Endothelial cell (in vitro differentiated cells): ENCODE measurements at places on chromosomes 7 and 10.

- peak; percentile 67 for DNase-seq
These were observed 33.1 kb upstream of the NEUROD6 start for GRCh38 chr7:31373337-31374289.

DNA sequence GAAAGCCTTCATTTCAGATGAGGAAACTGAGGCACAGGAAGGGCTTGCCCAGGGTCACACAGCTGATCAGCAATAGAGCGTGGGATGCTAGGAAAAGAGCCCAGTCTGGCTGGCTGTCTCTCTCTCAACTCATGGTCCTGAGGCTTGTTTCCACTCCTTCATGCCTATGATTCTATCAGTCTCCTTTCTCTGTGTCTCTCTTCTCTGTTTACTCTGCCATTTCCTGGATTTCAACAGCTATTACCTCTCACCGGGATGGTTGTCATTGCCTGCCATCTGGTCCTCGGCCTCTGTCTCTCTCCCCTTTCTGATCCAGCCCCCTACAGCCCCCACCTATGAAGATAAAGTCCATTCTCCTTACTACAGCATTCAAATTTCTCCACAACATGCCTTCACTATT is 93.3 kb upstream of the AGBL3 start:
- no peak for DNase-seq

GRCh38 chr7:138429577-138430250 is 30.3 kb upstream of the TRIM24 start:
- no peak for DNase-seq

GRCh38 chr7:86867163-86867762 is 192.2 kb downstream of the ELAPOR2 start:
- no peak for DNase-seq

DNA sequence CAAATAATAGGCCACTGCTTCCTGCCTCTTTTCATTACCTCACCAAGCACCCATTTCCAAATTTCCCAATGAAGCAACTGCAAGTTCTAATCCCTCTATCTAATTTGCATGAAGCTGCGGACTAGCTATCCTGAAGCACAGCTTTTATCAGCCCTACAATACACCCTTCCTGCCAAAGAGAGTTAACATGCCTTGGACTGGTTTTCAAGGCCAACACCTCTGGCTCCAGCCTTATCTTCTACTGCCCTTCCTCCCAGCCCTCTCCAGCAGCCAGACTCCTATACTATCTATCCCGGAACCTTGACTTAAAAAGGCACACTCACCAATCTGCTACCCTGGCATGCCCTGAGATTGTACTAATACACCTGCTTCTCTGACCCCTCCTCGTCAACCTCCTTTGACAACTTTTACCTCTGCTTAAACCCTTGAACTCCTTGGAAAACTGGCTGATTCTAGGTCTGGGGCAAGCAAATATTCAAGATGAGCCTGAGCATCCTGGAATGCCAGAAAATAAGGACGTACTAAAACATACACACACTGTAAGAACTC is 73.4 kb downstream of the SGMS1 start:
- no peak for DNase-seq

- DNase-seq: no peak
These were observed 725.2 kb upstream of the CELF2 start for GRCh38 chr10:10292501-10292900.

- peak; percentile 66 for DNase-seq
These were observed 5.1 kb upstream of the EMX2 start for GRCh38 chr10:117537436-117537903.

- DNase-seq: no peak
These were observed 50.8 kb downstream of the CYTH3 start for GRCh38 chr7:6221340-6222319.

- no peak for DNase-seq
These were observed 94.8 kb downstream of the KIAA1217 start for GRCh38 chr10:24303522-24304310.

DNA sequence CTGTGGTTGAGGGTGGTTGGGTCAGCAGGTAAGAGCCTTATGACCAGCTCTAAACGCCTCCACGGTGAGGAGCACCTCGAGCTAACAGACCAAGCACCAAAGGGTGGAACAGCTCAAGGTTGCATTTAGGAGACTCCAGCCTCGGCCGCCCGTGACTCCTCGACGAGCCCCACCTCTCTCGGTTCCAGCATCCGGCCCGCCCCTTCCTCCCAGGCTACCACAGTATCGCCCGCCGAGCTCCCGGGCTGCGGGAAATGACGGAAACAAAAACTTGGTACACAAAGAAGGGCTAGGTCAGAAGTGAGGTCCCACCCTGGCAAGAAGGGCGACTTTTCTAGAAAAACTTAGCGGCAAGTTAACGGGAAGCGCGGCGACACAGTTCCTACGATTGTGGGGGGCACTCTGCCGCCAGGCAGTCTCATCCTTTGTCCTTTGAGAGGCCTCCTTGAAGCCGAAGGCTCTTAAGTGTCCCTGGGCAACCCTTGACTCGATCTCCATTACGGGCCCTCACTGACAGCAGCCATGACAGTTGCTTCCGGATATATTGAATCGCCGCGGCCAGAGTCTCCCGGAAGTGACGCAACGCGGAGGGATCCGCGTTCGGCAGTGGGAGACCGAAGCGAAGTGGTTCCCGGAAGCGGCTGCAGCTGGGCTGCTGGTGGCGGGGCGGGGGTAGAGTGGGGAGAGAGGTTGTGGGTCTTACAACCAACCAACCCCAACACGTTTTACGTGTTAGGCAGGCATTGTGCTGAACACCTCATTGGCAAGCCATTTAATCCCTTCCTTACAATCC is 40.2 kb upstream of the ZNF518A start:
- peak; percentile 87 for DNase-seq

DNA sequence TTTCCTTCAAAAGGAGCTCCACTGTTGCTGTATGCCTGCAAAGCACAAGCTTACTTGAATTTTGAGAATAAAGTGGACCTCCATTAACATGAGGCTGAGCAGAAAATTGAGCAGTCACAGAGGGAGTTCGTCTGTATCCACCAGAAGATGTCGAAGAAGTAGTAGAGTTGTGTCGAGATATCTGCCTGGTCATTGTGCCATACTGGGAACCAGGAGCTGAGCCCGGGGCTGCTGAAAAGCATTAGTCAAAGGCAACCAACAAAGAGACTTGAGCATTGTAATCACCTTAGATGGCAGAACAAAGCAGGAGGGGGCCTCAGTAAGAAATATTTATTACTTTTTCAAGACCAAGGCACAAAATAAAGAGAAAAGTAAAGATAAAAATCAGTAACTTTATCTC is 61.5 kb downstream of the PDSS1 start:
- DNase-seq: no peak

DNA sequence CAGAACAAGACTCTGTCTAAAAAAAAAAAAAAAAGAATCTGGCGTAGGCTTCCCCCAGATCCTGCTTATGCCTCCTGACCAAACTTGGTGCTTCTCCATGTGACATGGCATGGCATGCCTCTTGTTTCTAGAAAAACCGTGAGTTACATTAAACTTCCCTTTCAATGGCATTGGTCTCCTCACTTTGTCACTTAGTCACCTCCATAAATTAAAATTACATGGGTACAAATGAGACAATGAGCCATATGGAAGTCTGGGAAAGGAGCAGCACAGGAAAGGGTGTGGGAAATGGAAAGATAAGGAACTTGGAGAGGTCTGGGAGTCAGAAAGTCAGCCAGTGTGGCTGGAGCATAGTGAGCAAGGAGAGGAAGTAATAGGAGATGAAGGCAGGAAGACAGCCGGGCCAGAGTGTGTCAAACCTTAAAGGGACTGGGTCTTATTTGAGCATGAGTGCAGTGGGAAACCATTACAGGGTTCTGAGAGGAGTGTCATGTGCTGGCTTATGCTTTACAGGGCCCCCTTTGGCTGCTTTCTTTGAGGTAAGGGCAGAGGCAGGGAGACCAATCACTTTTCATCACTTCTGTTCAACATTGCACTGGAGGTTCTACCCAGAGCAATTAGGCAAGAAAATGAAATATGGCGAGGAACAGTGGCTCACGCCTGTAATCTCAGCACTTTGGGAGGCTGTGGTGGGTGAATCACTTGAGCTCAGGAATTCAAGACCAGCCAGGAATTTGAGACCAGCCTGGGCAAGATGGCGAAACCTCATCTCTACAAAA is 21.3 kb upstream of the ZMIZ2 start:
- DNase-seq: no peak

- DNase-seq: no peak
These were observed 3.4 kb upstream of the ADCY1 start for GRCh38 chr7:45570797-45571196.

DNA sequence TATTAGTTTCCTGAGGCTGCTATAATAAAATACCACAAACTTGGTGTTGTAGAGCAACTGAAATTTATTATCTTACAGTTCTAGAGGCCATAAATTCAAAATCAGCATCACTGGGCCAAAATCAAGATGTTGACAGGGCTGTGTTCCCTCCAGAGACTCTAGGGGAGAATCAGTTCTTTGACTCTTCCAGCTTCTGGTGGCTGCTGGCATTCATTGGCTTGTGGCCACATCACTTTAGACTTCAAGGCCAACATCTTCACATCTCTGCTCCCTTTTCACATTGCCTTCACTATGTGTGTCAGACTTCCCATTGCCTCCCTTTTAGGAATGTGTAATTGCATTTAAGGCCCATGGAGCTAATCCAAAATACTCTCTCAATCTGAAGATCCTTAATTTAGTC is 1.6 kb upstream of the MRPS33 start:
- no peak for DNase-seq

DNA sequence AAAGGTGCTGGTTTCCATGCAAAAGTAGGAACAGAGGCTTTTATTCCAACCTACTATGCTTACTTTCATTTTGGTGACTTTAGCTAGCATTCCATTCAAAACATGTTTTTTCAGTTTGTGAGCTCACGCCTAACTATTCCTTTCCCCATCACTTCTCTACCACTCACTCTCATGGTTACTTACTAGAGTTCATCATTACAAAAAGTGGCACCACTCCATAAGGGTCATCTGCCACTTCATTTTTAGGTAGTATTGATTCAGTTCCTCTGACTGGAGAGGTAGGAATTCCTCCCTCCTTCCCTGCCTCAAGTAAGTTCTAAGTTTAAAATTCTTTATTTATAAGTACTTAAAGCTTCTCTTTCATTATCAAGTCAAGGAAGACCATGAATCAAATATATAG is 543.1 kb downstream of the HTR7 start:
- DNase-seq: no peak

- no peak for DNase-seq
These were observed 190.0 kb upstream of the CACNA2D1 start for GRCh38 chr7:82633592-82633991.

GRCh38 chr7:17027143-17027788 is 145.5 kb upstream of the AGR3 start:
- DNase-seq: no peak

DNA sequence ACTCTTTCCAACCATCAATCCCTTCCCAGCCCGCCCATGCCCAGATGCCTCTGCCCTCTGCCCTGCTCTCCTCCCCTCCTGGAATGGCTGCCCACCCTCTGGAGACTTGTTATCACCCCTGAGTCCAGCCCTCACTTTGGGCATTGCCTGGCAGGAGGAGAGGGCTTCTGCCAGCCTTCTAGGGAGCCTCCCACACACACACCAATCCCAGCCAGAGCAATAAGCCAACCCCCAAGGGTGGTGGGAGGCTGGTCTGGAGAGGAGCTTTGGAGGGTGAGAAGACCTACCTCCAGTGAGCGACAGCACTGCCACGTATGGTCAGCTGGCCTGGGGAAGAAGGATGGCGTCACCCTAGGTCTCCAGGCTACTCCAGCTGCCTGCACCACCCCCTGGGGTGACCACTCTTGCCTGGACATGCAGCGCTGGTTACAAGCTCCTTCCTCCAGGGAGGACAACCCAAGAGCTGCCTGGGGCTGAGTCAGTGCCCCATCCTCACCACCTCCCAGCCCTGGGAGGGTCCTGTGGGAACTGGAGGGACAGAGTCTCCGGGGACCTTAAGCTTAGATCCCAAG is 8.4 kb downstream of the C10orf105 start:
- DNase-seq: no peak

GRCh38 chr7:97623333-97623732 is 108.6 kb upstream of the TAC1 start:
- DNase-seq: no peak

GRCh38 chr10:132560241-132560731 is 22.7 kb downstream of the INPP5A start:
- DNase-seq: no peak

GRCh38 chr7:42745357-42746059 is 166.4 kb downstream of the C7orf25 start:
- DNase-seq: peak; percentile 48

- no peak for DNase-seq
These were observed 122.2 kb downstream of the NPY start for GRCh38 chr7:24406053-24406788.

- no peak for DNase-seq
These were observed 155.1 kb downstream of the GALNT11 start for GRCh38 chr7:152180587-152180986.

- no peak for DNase-seq
These were observed 32.0 kb downstream of the SRRM3 start for GRCh38 chr7:76233538-76234281.

GRCh38 chr7:87530126-87530525 is 54.6 kb upstream of the ABCB4 start:
- DNase-seq: no peak

DNA sequence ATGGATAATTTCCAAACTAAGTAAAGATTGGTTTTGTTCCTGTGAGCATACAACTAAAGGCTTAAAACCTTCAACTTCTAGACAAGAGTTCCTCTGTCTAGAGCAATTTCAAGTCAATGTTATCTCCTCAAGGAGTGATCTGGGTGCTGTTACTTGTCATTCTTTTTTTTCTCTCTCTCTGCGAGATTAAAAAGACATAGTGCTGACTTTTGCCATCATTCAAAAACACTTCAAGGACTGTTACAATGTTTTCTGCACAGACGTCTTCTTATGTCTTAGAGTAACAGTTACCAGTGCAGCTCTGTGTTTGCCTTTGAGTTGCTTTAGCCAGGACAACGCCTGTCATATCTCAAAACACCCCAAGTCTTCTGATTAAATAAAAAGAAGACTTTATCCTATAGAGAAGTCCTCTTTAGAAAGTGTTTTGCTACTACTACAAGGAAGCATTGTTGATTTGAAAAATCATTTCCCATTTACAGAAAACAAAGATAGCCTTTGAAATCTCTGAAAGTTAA is 263.5 kb upstream of the FERD3L start:
- DNase-seq: no peak

GRCh38 chr10:78802866-78803265 is 265.9 kb upstream of the ZMIZ1 start:
- no peak for DNase-seq
